NCI-H345 (cell line): ENCODE measurements at places on chromosomes 1 and 21.

DNA sequence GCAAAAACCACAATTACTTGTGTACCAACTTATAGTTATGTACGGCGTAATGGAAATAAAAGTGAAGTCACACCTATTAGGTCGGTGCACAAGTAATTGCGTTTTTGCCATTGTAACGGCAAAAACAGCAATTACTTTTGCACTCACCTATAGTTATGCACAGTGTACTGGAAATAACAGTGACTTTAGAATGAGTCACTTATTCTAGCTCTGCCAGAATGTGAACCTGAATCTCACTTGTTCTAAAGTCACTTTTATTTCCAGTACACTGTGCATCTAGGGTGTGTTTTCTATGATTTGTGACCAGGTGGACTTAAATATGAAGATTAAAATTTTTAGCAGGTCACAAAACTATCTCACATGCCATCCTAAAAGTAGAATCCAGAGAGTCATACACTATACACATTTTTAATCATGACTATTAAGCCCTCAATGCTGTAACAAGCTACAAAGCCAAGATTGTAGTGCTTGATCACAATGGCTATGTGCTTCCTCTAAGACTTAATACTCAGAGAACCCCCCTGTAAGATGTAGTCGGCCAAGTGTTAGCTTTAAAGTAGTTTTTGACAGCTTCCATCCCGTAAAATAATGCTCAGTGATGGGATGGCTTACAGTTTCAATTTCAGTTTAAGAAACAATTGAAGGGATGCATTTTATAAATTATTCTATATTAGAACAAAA is 218.8 kb downstream of the NEGR1 start:
- DNase-seq: no peak

GRCh38 chr1:153679337-153680119 is 1.0 kb downstream of the NPR1 start:
- DNase-seq: no peak

- no peak for DNase-seq
These were observed 420.9 kb downstream of the SMYD3 start for GRCh38 chr1:246086191-246086590.

GRCh38 chr1:94697839-94698238 is 122.3 kb upstream of the SLC44A3 start:
- DNase-seq: peak; percentile 58

GRCh38 chr1:187513190-187513589 is 684.4 kb downstream of the PLA2G4A start:
- no peak for DNase-seq

GRCh38 chr1:180934563-180934962 is 21.9 kb downstream of the KIAA1614 start:
- DNase-seq: no peak

- DNase-seq: no peak
These were observed 2.6 kb upstream of the FCRLB start for GRCh38 chr1:161718559-161719324.
